Fibroblast of the aortic adventitia (primary cell): ENCODE measurements at places on chromosomes 11 and 22. TPM values are rescaled to one million over a fixed set of nuclear protein-coding genes. Genes with fewer than 3 reads are reported as not detected.

GRCh38 chr11:68500206-68500605 lies 39.7 kb downstream of the PPP6R3 start:
- DNase-seq, result no peak

GRCh38 chr11:3193373-3194015 lies 25.1 kb downstream of the MRGPRG start:
- DNase-seq, result no peak

L3MBTL2 gene
- total RNA-seq, result 19.6 and 23.9 TPM in 2 replicates

DDIAS gene
- 0.16 and 14.3 TPM in 2 replicates for total RNA-seq
